ENCODE measurements at places on chromosomes 1 and 21.

DNA sequence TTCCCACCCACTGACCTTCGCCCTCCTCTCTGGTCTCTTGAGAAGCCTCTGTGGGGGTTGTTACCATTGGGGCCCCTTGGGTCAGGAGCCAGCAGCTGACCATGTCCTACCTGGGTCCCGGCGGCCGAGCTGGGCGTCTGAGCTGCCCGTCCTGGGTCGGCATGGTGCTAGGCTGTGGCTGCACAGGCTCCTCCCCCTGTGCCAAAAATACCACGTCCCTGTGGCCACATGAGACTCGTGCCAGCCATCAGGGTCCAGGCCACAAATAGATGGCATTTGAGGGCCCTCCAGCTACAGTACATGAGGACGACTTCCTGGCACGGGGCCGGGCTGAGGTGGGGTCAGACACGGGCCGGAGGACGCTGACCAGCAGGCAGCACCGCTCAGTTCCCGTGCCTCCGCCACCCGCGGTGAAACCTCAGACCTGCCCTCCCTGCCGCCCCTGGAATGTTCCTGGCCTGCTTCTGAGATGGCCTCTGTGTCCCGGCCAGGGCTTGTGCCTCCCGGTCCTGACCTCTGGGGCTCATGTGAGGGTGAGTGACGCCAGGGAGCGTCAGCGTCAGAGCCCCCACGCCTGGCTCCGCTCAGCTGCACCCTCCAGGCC lies at the start of gene PERM1:
PERM1 (minus strand) TSS at position 139 of the 604 bp plus-strand sequence. CDS start 1,064 bp downstream, outside the sequence.
- no peak for DNase-seq

DNA sequence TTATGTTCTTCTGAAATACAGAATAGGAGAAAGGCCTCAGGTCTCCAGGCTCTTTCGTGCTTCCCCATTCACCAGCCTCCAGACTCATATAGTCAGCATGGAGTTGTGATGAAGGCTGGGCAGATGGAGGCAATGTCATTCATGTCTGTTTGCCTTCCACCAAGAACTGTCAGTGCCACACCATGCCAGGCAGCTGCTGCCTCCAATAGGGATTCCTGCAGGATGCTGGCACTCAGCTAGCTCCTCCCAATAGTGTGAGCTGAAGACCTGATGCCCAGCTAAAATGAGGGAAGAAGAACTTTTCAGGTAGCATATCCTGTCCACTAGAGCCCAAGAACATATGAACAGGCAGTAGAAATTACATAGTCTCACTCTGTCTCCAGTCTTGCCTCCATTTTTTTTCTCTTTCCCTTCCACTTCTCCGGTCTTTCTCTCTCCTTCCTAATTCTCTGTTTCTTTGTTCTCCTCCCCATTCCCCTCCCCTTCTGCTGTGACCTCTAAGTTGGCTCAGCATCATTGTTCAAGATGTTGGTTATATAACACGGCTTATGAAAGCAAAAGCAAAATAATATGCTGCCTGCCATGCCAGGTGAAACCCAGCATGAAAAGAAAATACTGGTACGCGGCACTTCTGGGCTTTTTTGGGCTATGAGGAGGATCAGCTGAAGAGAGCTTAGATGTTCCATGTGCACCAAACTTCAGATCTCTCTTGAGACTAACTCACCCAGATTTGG lies 17.3 kb downstream of the GLUL start:
- DNase-seq = no peak

DNA sequence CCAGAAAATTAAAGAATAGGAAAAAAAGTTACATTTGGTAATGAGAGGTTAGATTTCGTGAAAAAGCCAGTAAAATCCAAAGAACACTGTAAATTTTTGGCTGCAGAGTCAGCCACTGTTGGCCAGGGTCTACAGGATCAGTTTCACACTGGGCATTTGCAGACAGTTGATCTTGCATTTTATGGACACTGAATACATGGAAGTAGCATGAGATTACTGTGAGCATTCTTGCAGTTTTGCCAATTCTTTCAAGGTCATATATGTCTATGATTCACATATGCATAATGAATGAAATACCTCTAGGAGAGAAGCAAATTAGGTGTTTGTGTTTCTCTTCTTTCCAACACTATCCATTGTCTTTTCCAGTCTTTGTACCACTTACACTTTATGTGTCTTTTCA lies 200.8 kb upstream of the DPYD start:
- no peak for DNase-seq

- no peak for DNase-seq
Measured at GRCh38 chr1:52164604-52165003, 22.7 kb downstream of the ZFYVE9 start.

GRCh38 chr1:35745124-35745730 lies 24.6 kb downstream of the CLSPN start:
- no peak for DNase-seq

GRCh38 chr21:25925936-25926335 lies 191.2 kb downstream of the GABPA start:
- no peak for DNase-seq

DNA sequence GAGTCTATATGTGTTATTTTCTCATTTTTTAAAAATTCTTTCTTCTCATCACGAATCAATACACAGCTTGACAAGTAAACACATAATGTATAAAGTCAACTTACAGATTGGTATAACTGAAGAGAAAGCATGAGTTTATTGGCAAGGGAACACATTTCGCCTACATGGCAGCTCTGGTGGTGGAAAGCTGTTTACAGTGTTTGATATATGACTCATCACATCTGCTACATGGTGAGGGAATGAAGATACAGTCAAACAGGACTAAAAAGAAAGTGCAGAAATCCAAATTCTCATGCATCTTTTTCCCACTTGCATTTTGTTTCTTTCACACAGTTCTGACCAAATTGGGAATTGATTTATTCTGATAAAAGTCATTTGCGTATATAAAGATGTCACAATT lies 122.2 kb upstream of the ADGRL4 start:
- no peak for DNase-seq

DNA sequence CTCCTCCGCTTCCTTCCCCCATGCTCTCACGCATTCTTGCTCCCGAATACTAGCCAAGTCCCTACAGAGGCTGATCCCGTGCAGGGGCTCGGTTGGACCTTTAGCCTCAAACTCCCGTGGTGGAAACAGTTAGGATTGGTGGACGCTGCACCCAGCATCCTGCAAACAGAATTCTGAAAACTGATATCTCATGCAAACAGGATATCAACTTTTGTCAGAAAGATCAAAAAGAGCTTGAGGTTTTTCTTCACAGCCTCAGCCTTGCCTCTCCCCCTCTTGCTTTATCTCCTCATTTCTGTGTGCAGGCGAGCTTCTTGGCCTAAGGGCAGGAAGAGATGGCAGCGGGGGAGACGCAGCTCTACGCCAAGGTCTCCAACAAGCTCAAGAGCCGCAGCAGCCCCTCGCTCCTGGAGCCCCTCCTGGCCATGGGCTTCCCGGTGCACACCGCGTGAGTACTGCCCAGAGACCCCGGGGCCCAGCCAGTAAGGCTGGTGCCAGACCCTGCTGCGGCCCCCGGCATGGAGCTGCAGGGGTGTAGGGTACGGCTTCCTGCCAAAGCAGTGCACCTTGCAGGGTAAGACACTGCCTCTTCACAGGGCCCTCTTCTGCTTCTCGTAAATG lies at the start of gene UBASH3A:
UBASH3A (plus strand) TSS at position 292 of the 621 bp plus-strand sequence; CDS start at position 336, 44 bp downstream.
- DNase-seq = peak; percentile 61

DNA sequence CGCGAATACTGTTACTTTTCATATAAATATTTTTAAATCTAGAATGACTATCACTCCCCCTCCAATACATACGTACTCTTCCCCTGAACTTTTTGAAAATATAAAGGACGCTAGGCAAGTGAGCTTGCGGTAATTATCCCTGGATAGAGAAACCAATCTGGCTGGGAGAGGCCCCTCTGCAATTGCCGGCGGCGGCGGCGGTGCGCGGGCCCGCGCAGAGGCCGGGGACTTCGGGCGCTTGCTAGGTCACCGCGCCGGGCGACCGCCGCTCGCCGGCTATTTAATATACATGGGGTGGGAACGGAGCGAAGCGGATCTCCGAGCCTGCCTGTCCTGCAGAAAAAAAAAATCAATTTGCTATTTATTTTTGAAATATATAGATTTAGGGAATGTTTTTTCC lies 416.3 kb upstream of the ESRRG start:
- no peak for DNase-seq

GRCh38 chr1:22795366-22795714 lies 84.7 kb downstream of the EPHB2 start:
- DNase-seq = no peak

GRCh38 chr1:185564816-185565215 lies 169.4 kb upstream of the HMCN1 start:
- no peak for DNase-seq

DNA sequence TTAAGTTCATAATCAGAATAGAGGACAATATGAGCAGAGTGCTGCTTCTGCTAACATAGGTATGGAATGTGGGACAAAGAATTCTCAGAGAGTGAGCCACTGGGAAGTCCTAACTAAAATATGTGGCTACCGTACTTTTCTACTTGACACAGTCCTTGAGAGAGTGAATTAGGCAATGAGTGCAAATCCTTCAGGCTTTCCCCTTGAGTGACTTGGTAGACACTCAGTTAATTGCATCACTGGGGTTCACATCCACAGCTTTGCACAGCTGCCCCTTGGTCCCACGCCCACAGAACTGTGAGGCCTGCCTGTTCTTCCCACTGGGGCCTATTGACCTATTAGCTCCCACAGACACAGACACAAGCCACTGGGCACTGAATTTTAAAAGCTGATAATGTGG lies 40.5 kb upstream of the PAXBP1 start:
- DNase-seq = no peak

- no peak for DNase-seq
Measured at GRCh38 chr1:85479491-85479890, 14.5 kb upstream of the DDAH1 start.

GRCh38 chr1:39656391-39656790 lies 15.5 kb downstream of the NT5C1A start:
- DNase-seq = no peak

GRCh38 chr1:20449735-20450311 lies 36.2 kb downstream of the CAMK2N1 start:
- DNase-seq = no peak

- no peak for DNase-seq
Measured at GRCh38 chr1:118992868-118993699, 4.9 kb upstream of the TBX15 start.
